ENCODE measurements at places on chromosomes 11 and 22.

GRCh38 chr22:39306456-39307361 is 12.7 kb downstream of the RPL3 start:
- DNase-seq, result no peak

GRCh38 chr22:50542416-50542927 is 3.2 kb upstream of the KLHDC7B start:
- DNase-seq, result no peak

DNA sequence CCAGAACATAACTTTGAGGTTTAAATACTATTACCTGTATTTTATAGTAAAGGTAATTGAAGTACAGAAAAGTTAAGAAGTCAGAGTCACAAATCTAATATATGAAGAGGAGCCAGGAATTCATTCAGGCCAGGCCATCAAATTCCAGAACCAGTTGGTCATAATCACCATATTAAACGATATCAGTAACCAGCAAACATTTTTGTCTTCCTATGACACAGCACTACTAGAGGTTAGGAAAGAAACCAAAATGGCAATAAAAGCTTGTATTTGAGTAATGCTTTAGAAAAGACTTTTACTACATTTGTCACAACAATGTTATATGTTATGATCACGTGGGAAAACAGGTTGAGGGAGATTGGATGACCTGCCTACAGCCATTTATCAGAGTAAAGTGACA is 62.2 kb downstream of the DKK3 start:
- DNase-seq, result peak; percentile 4

DNA sequence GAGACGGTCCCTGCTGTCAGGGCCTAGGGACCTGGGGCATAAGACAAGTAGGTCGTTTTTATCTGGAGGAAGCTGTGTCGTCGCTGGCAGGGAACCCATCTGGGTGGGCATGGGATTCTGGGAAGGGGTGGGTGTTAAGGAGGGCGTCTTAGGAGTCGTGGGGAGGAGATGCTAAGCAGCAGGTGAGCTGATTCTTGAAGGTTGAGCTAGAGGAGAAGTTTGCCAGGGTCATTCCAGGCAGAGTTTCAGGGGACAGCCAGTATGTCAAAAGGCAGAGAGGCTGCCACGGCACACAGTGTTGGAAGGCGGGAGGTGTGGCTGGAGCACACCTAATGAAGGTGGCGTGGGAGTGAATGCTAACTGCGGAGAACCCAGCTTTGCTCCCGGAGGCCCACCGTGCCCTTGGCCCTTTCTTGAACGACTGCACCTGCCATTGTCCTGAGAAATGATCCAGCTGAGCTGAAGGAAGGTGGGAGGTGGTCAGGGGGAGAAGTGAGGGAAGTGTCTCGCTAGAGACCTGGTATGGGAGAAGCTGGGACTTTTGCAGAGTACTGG is 1.3 kb downstream of the FAM118A start:
- no peak for DNase-seq

GRCh38 chr11:96012086-96012824 is 88.3 kb upstream of the MTMR2 start:
- DNase-seq, result peak; percentile 24

DNA sequence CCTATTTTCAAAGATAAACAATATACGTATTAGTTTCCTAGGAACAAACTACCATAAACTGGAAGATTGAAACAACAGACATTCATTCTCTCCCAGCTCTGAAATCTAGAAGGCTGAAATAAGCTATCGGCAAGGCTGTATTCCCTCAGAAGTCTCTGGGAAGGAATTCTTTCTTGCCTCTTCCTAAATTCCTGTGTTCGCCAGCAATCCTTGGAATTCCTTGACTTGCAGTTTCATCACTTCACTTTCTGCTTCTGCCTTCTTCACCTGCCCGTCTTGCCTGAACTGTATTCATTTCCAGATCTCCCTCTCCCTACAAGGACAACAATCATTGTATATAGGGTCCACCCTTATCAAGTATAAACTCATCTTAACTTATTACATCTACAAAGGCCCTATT is 17.7 kb upstream of the PRDM10 start:
- no peak for DNase-seq

GRCh38 chr11:46846510-46846830 is 390 bp upstream of the CKAP5 start:
- DNase-seq, result no peak

- DNase-seq, result no peak
These were observed 80.4 kb downstream of the SPON1 start for GRCh38 chr11:14042686-14043465.

DNA sequence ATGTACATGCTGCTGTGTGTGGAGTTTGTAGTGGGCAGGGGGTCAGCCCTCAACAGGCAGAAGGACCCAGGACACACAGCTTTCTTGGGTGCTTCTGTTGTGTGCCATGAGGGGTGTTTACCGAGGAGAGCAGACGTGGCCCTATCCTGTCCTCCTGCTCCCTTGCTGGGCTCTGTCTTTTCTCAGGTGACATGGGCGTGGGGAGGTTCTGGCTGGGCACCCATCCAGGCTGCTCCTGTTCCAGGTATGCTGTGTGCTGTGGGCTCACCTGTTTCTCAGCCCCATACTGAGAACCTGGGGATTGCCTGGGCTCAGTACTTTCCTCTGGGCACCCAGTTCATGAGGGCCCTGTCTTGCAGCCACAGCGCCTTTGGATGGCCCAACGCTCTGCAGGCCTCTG is 23.3 kb downstream of the MICALL1 start:
- DNase-seq, result no peak

GRCh38 chr11:84420271-84420670 is 1134.1 kb upstream of the CCDC90B start:
- no peak for DNase-seq
